ENCODE measurements at places on chromosomes 3 and 15. TPM values are rescaled to one million over a fixed set of nuclear protein-coding genes. Genes with fewer than 3 reads are reported as not detected.

The KNL1 gene
- 36.6 TPM for total RNA-seq

The STARD5 gene
- total RNA-seq: 6.1 TPM

The CFAP100 gene
- not detected for total RNA-seq

The ATP13A4 gene
- total RNA-seq: 1.0 TPM

The PRR23B gene
- total RNA-seq: not detected

The SMCO1 gene
- not detected for total RNA-seq

The TNNC1 gene
- total RNA-seq: 0.74 TPM

The ISL2 gene
- total RNA-seq: 1.5 TPM

The SLC28A2 gene
- total RNA-seq: not detected

The C3orf20 gene
- 0.24 TPM for total RNA-seq

The SIDT1 gene
- total RNA-seq: 29.9 TPM

The MORC1 gene
- not detected for total RNA-seq

The FBXO40 gene
- total RNA-seq: not detected

The SST gene
- total RNA-seq: not detected

The EIF2B5 gene
- 57.4 TPM for total RNA-seq

The CLSTN2 gene
- total RNA-seq: not detected

All from T-helper 1 cell treated with Interleukin-12 subunit alpha and Interleukin-12 subunit beta and Interleukin-4 antibody, amounts not matched to agents 30 ng/mL and 1 ng/mL, for 36 hours (primary cell).